ENCODE measurements at places on chromosomes 13 and 19.
A peak's percentile ranks its signal among the peaks of the same experiment; 100 is the strongest.

GRCh38 chr13:77508959-77509620, 26.4 kb upstream of the SCEL start:
- no peak for DNase-seq

- DNase-seq = no peak
Measured at GRCh38 chr19:11349171-11349570, 2.9 kb downstream of the CCDC159 start.

GRCh38 chr19:51473009-51473707, 5.2 kb upstream of the CEACAM18 start:
- DNase-seq = peak; percentile 22

DNA sequence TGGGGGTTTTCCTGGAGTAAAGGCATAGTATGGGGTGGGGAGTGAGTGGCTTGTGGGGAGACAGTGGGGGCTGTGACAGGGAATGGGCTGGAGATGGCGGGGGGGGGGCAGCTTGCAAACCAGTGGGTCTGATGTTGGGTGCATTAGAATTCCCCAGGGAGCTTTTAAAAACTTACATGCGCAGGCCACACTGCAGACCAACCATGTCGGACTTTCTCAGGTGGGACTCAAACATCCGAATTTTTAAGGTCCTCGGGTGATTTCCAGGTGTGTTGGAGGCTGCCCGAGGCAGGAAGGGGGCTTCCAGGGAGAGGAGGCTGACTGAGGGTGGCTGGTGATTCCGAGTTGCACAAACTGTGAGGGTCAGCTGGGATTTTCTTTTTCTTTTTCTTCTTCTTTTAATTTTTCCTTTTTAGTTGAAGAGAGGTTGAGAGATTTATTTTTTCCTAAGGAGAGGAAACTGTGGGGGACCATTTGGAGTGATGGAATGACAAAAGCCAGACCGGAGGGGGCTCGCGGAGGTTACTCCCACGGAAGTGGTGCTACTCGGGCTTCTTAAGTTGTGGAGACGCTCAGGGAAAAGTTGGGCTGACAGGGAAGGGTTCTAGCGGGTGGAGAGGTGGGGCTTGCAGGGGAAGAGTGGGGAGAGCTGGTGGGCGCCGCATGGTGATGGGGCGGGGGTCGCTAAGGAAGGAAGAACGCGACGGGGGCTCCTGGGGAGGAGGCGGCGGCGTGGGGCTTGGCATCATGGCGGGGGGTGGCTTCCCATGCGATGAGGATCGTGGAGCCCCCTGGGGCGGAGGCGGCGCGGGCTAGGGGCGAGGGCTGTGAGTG, 997 bp upstream of the CACNG8 start:
- no peak for DNase-seq

GRCh38 chr19:17136617-17137016, 61.0 kb downstream of the MYO9B start:
- no peak for DNase-seq

Data from hippocampal formation (tissue), 2 donors.